Activated CD4-positive, alpha-beta T cell treated with anti-CD3 and anti-CD28 coated beads for 48 hours (primary cell): ENCODE measurements at places on chromosomes 3 and 15.

DNA sequence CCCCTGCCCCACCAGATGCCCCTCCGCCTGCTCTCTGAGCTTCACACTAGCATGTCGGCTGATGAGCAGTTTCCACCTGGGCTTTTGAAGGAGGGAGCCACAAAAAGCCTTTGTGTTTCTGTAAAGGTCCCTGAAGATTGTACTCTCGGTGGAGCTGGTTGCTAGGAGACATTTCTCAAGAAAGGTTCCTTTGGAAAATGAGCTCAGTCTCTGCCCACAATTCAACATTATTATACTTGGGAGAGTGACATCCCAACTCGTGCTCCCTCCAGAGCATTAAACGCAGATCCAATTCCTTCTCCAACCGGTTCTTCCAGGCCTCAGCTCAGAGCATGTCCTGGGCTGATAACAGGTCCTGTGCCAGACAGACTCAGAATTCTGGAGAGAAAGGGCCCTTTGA is 26.8 kb upstream of the FAM107A start:
- no peak for DNase-seq

DNA sequence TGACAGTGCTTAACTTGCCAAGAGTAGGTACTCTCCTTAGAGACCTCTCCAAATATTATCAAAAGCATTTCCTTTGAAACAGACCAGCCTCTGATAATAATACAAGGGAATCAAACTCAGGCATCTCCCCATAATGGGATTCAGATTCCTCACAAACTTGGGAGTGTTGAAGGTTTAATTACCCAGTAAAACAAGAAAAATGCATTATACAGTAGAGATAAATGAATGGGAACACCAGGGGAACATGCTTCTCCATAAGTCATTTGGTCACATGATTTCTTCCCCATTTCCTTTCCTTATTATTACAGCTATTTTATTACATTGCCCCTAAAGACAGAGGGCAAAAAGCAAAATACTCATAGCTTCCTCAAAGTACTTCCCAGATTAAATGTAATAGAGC is 325.0 kb upstream of the CDIN1 start:
- no peak for DNase-seq

GRCh38 chr3:13883681-13884080 is 3.8 kb upstream of the WNT7A start:
- DNase-seq: no peak

- no peak for DNase-seq
These were observed 42.0 kb downstream of the SRP14 start for GRCh38 chr15:39997031-39997430.

- no peak for DNase-seq
These were observed 6.6 kb downstream of the ATP6V1A start for GRCh38 chr3:113753376-113753985.

DNA sequence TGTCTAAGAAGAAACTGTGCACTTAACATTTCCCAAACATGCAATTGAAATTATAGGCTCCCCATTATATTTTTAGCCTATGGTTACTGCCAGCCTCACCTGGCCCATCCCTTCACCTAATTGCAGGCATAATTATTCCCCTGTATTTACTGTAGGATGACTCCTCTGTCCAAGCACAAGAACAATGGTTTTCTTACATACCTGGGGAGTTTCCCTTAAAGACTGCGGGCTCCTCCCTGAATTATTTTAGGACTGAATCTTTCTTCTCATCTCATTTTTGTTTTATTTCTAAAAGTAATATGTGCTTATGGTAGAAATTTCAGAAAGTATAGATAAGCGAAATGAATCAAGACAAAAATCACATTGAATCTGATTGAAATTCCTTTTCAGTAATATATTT is 11.4 kb downstream of the TM4SF1 start:
- DNase-seq: no peak

DNA sequence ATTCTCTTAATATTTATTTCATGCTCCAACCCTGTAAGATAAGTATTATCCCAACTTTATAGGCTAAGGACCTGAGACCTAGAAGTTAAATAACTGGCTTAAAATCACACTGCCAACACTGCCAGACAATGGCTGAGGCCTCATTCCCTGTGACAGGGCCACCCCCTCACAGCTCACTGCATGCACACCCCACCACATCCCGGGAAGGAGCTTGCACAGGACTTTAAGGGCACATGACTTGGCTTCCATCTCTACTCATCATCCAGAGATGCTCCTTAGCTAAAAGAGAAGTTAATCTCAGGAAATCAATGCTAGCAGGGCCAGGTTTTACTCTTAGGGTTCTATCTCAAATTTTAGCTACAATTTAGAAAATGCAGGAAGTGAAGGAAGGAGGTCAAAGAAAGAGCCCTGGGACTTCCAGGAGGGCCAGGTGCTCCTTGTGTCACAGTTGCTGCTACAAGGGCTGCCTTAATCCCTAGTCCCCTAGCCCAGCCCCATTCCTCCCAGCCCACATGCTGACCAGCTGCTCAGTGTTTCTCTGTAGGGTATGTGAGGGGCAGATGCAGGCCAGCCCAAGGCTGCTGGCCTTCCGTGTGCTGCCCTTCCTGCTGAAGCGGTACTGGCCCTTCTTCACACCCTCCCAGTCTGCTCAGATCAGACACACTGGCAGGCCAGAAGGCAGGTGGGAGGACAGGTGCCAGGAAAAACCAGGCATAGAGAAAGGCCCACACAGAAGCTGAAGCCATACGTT is 53.5 kb downstream of the WWTR1 start:
- DNase-seq: no peak

- DNase-seq: no peak
These were observed 136.1 kb upstream of the MME start for GRCh38 chr3:154943981-154944380.

- peak; percentile 74 for DNase-seq
These were observed 27.3 kb upstream of the FGD5 start for GRCh38 chr3:14791343-14791945.

GRCh38 chr3:141275032-141275422 is 43.4 kb downstream of the PXYLP1 start:
- DNase-seq: peak; percentile 35

DNA sequence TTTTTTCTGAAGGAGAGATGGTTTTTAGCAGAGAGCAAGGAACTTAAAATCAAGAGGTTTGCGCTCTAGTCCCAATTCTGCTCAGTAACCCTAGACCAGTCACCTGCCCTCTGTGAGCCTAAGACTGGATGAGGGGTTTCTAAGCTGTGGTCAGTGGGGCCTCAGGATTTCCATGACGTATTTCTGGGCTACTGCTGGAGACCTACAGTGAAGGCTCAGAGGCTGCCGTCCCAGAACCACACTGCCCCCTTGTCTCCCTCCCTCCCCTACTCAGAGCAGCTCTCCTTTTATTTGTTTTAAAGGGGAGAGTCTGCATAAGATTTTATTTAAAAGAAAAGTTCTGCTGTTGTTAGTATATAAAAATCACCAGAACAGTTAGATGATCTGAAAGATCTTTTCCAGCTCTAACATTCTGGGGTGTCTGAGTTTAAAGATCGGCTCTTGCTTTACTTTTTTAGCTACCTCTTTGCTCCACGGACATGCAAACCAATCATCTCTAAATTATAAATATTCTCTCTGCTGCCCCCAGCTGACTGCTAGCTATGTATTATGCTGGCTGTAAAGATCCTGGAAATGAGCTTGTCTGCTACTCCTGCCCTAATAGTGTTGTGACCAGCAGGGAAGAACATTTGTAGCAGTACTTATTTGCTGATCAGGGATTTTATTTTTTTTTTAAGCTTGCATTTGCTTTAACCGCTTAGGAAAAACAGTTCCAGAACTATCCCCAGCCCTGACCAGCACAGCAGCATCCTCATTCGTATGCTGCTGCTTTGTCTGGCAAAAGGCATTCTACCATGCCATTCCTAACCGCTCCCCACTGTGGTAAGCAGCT is 28.6 kb upstream of the NDUFB4 start:
- DNase-seq: no peak

- no peak for DNase-seq
These were observed 912.4 kb upstream of the EPHA6 start for GRCh38 chr3:95901948-95902347.

DNA sequence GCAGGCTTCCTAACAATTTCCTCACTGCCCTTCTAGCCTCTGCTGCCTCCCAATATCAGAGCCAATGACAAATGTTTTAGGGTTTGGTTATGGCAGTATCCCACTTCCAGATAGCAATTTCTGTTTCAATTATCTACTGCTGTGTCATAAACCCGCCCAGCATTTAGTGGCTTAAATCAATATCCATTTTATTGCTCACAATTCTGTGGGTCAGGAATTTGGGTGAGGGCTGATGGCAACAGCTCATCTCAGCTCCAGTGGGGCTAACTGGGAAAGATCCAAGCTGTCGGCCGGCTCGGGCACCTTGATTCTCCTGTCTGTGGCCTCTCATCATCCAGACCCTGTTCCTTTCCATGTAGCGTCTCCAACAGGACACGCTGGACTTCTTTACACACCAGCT is 85.3 kb upstream of the GOLGA8J start:
- no peak for DNase-seq

GRCh38 chr3:15781637-15782402 is 16.0 kb downstream of the ANKRD28 start:
- no peak for DNase-seq

- no peak for DNase-seq
These were observed 33.3 kb upstream of the GABRB3 start for GRCh38 chr15:26806151-26806550.
